ENCODE measurements at places on chromosomes 12 and 14. TPM values are rescaled to one million over a fixed set of nuclear protein-coding genes. Genes with fewer than 3 reads are reported as not detected.

The NR1H4 gene
- not detected for total RNA-seq

The CDKL1 gene
- total RNA-seq: 13.5 TPM

The PLD4 gene
- total RNA-seq: under 0.01 TPM

The AQP2 gene
- not detected for total RNA-seq

The CEP170B gene
- total RNA-seq: 26.4 TPM

The KRT5 gene
- total RNA-seq: not detected

The NTS gene
- total RNA-seq: not detected

The CAPZA3 gene
- total RNA-seq: not detected

The GNS gene
- total RNA-seq: 231 TPM

The RPGRIP1 gene
- total RNA-seq: not detected

The PLEKHG7 gene
- not detected for total RNA-seq

The FOXG1 gene
- not detected for total RNA-seq

The ZNF385A gene
- 0.67 TPM for total RNA-seq

The LRRIQ1 gene
- 0.86 TPM for total RNA-seq

The INHBC gene
- total RNA-seq: not detected

The FAM90A1 gene
- not detected for total RNA-seq

The PARP2 gene
- total RNA-seq: 11.4 TPM

The CPNE8 gene
- 29.2 TPM for total RNA-seq

The BIN2 gene
- total RNA-seq: not detected

The LRRC23 gene
- 2.5 TPM for total RNA-seq

The ORMDL2 gene
- 20.9 TPM for total RNA-seq

The TAS2R13 gene
- 2.4 TPM for total RNA-seq

The TM7SF3 gene
- total RNA-seq: 91.0 TPM

The HOXC12 gene
- not detected for total RNA-seq

The RAD51AP1 gene
- total RNA-seq: 17.6 TPM

The GNG2 gene
- total RNA-seq: 8.2 TPM

The C1R gene
- total RNA-seq: 1.1 TPM

The B3GNT4 gene
- not detected for total RNA-seq

The CISTR gene
- not detected for total RNA-seq

The PLBD1 gene
- 0.10 TPM for total RNA-seq

The LHX5 gene
- not detected for total RNA-seq

The METTL25 gene
- 15.7 TPM for total RNA-seq

All from vein endothelial cell (primary cell).